ENCODE measurements at places on chromosomes 4 and X. TPM values are rescaled to one million over a fixed set of nuclear protein-coding genes. Genes with fewer than 3 reads are reported as not detected.

ERAS gene
- not detected for total RNA-seq

MAGEB1 gene
- total RNA-seq: not detected

GRCh38 chr4:8341691-8342090, 72.1 kb downstream of the HTRA3 start:
- DNase-seq: no peak

- no peak for DNase-seq
Measured at GRCh38 chr4:23613782-23614181, 276.1 kb downstream of the PPARGC1A start.

DNA sequence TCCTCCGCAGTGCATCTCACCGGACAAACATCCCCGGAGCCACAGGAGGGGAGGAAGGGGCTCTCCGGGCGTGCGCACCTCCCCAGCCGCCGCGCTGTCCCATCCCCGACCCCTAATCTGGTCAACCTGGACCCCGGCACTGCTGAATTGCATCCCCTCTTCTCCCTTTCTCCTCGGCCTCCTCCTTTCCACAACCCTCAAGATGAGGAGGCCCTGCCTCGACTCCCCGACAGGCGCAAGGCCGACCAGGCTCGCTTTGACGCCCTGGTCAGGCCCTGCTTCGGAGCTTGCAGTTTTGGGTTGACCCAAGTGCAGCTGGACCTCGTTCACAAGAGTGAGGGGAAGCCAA, 2.3 kb downstream of the PDGFRA start:
- no peak for DNase-seq

GRCh38 chr4:48602763-48603162, 112.7 kb downstream of the ZAR1 start:
- no peak for DNase-seq

GRCh38 chr4:16676230-16676770, 222.1 kb downstream of the LDB2 start:
- no peak for DNase-seq

DNA sequence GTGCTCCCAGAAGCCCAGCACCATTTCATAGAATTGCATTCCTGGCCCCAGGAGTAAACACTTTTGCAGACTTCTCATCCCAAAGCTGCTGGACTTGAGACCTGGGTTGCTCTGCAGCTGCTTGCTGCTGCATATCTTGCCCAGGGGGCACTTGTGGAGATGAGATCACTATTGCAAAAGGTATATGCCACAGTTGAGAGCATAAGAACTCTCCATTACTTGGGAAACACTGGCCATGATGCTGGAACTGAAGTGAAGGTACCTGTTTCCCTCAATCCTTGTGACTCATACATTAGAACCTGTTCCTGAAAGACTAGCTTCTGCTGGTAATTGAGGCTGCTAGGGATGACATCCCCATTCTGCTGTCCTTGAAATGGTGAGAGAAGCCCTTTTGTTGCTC, 43.1 kb upstream of the WDR1 start:
- no peak for DNase-seq

DNA sequence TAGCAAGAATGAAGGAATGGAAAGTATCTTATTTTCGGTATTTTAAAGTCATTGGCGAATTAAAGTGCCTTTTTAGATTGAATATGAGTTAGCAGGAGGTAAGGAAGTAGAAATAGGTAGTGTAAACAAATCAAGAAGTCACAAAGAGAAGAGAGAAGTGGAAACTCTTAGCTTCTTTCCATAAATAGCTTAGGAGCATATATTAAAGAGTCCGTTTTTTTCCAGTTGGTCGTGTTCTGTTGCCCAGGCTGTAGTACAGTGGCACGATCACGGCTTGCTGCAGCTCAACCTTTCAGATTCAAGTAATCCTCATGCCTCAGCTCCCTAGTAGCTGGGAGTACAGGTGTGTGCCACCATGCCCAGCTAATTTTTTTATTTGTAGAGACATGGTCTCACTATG, 56.4 kb downstream of the UBE2K start:
- DNase-seq: no peak
